ENCODE measurements at places on chromosomes 7 and 10.
A peak's percentile ranks its signal among the peaks of the same experiment; 100 is the strongest.

- DNase-seq = no peak
These were observed 4.6 kb upstream of the ARHGAP22 start for GRCh38 chr10:48609441-48609840.

DNA sequence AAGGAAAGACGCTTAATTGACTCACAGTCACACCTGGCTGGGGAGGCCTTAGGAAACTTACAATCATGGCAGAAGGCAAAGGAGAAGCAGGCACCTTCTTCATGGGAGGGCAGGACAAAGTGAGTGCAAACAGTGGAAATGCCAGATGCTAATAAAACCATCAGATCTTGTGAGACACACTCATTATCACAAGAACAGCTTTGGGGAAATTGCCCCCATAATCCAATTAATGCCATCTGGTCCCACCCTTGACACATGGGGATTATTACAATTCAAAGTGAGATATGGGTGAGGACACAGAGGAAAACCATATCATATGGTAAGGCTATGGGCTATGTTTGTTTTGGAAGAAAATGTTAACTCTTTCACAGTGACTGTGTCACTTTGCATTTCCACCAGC lies 1272.5 kb upstream of the CELF2 start:
- no peak for DNase-seq

DNA sequence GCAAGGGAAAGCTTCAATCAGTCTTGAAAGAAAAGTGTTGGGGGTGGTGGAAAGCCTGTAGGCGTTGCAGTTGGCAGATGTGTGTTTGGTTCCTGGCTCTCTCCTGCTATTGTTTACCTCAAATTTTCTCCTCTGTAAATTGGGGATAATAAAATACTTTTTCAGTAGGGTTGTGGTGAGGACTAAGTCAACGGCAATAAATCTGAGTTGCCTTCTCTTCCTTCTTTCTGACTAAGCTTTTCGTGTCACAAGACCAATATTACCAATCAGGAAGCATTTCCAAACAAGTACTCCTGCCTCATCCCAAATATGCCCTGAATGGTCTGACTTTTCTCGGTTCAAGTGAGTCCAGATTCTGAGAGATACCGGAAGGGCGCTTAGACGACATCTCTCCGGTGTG lies 54.0 kb downstream of the CREB5 start:
- DNase-seq = no peak

DNA sequence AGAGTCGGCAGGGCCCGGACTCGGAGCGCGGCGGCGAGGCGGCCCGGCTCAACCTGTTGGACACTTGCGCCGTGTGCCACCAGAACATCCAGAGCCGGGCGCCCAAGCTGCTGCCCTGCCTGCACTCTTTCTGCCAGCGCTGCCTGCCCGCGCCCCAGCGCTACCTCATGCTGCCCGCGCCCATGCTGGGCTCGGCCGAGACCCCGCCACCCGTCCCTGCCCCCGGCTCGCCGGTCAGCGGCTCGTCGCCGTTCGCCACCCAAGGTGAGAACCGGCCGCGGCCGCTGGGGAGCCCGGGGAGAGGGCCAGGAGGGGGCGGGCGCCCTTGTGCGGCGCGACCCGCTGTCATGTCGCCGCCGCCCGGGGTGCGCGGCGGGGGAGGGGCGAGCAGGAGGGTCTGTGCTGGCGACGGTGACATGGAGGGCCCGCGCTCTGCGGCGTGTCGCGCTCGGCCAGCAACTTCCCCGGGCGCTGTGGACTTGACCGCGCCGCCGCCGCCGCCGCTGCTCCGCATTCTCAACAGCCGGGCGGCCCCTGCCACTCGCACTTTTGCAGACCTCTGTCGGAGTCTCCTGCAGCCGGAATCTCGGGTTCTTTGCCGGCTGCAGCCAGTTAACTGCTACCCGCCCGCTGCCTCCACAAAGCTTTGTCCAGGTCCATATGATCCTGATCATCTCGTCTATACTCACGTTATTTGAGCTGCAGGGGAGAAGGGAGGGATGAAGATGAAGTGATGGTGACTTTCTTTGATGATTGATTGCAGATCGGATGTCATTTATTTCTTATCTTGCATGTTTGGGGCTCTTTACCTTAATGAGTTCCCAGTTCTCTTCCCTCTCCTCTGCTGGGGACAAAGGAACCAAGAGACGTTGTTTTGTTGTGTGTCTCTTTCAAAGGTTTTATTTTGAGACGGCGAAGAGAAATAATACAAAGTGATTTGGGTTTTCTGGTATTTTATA lies 869 bp downstream of the TRIM24 start:
- peak; percentile 60 for DNase-seq

DNA sequence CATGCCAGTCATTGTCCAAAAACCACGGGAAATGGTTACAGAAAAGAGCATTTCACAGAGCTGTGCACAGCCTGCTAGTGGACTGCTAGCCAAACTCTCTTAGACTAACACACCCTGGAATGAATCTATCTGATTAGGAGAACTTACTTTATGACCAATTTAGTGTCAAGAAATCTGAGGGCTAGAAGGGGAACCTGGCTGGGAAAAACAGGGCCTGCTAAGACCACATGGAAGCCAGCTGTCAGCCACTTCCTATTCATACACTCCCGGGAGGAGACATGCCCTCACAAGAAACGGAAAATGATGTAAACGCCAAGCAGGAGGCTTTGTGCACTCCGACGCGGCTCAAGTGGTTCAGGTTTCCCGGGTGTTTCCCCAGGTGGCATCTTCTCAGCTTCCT lies 54.8 kb downstream of the MPP7 start:
- no peak for DNase-seq

DNA sequence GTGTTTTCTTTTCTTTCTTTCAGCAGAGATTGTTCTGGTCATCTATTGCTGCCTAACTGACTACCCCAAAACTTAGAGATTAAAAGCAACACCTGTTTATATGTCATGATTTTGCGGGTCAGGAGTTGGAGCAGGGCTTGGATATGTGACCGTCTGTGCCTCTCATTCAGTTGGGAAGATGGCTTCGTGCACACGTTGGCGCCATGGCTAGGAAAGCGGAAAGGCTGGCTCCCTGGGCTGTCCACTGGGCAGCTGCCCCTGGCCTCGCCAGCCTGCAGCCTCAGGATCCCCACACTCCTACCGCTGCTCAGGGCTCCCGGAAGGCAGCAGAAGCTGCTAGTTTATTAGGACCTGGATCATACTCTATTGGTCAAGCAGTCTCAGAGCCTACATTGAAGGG lies 638.1 kb upstream of the FOXK1 start:
- no peak for DNase-seq

DNA sequence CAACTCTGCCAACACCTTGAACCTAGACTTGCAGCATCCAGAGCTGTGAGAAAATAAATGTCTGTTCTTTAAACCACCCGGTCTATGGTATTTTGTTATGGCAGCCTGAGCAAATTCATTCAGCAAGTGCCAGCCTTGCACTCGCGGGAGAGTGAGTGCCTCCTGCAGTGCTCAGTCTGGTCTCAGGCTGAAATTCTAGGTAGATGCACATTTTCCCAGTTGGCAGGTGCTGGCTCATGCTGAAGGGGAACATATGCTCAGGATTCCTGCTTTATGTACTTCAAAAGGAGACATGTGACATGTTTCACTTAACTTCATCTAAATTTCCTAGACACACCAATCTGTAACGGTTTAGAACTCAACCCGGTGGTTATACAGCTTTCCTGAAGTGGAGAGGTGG lies 170.8 kb downstream of the MGMT start:
- no peak for DNase-seq

GRCh38 chr7:101783381-101784181 lies 33.8 kb upstream of the CUX1 start:
- no peak for DNase-seq

DNA sequence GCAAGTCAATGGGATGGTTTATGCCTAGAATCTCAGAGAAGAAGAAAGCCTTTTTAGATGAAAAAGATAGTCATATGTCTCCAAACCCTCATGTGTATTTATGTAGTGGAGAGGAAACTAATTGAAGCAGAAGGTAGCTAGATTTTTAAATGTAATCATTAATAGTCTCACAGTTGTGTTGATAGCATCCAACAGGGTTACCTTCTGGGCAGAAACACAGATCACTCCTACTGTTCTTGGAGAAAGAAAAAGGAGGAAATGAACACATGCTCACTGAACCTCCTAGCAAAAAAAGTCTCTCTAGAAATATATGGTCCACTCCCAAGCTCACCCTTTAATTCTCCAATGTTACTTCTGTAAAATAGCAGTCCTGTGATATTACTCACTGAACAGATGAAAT lies 777.2 kb upstream of the C7orf33 start:
- no peak for DNase-seq

GRCh38 chr7:35985126-35985754 lies 167.8 kb upstream of the EEPD1 start:
- peak; percentile 64 for DNase-seq

DNA sequence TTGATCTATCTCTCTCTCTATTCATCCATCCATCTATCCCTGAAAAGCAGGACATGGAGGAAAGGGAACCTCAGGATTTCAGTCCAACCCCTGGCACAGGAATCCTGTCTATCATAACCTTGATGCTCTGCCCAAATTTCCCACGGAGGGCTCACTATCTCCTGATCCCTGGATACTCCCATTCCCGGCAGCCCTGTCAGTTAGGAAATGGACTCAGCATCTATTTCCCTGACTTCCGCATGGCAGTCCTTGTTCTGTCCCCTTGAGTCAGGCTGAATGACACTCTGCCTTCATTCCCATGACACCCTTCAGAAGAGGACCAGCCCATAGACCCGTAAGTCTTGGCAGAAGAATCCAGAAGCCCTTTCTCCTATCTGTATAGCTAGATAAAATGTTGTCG lies 77.7 kb downstream of the VWA2 start:
- no peak for DNase-seq

DNA sequence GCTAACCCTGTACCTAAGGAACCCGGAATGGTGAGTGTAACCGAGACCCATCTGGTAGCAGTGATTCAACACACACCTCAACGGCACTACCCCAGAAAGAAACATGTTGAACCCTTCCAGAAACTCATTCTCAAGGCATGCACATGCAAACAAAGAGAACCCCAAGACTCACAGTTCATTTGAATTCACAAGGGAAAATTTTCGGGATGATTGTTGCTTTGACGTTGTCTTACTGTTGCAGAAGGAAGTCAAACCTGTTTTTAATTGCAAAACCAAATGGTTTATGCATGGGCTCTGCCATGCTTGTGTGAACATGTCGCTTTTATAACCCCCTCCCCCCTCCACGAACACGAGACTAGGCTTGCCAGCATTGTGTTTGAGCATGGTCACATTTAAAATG lies 539.7 kb downstream of the GATA3 start:
- DNase-seq = no peak

DNA sequence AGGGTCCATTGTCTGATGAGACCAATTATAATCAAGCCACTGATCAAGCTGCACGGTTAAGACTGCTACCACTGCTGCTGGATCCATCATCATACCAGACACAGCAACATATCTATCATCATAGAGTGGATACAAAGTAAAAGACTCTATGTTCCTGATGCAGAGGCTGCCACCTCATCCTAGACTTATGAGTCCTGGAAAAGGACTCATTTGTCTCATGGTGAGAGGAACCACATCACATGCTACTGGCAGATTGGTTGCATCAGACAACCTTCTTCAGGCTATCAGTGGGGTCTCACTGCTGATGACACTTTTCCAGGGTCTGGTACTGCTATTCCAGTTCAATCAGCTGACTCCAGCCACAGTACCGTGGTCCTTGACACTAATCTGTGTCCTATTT lies 79.0 kb downstream of the ABI1 start:
- DNase-seq = no peak

DNA sequence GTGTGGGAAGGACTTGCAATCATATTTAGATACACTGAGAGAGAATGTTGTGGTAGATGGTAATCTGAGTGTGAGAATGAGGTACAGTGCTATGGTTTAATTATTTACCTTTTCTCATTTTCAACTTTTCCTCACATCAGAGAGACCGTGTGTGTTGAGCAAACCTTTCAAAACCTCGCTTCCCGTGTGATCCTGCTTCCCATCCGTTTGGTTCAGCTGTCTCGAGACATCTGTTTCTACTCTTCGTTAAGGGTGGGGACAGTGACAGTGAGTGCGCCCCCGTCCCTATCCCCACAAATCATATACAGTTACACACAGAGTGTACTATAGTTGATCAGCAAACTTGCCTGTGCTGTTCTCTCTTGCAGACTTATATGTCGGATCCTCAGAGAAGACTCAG lies 33.0 kb upstream of the NOBOX start:
- no peak for DNase-seq

- DNase-seq = no peak
These were observed 24.5 kb upstream of the GRB10 start for GRCh38 chr7:50807026-50807730.

DNA sequence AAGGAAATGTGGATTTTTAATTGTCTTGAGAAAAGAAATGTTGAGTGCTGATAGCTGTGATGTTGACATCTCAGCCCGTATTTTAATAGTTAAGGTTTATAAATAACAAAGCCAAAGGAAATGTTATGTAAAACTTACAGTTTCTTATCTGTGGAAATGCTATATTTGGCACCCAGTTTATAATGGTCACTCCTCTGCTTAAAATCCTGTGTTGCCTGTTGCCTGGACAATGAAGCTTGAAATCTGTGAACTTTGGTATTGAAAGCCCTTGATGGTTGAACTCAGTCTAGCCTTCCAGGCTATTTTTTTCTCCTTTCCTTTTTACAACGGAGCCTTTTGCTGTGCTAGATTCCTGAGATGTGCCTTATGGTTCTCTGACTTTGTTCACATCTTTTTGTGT lies 46.5 kb downstream of the MCU start:
- no peak for DNase-seq

DNA sequence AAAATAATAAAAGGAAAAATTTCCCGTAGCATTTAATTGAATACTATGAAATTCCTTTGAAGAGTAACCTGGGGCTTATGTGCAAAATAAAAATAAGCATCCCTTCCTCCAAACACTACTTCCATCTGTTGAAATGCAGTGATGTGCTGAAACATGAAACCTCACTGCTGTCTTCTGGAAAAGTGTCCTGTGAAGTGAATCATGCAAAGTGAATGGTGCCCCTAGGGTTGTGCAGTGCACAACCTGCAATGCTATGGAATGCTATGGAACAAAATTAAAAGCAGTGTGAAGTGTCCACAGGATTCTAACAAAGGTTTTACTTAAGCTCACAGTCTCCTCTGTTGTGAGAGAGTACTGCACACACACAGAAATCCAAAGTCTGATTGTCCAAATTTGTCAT lies 480.9 kb downstream of the ETV1 start:
- no peak for DNase-seq

DNA sequence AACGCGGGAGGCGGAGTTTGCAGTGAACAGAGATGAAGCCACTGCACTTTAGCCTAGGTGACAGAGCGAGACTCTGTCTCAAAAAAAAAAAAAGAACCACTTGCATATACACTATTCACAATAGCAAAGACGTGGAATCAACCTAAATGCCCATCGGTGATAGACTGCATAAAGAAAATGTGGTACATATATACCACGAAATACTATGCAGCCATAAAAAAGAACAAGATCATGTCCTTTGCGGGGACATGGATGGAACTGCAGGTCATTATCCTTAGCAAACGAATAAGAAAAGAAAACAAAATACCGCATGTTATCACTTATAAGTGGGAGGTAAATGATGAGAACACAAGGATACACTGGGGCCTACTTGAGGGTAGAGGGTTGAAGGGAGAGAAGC lies 39.5 kb downstream of the EGFR start:
- no peak for DNase-seq

Data from activated T-cell treated with anti-CD3 and anti-CD28 coated beads for 48 hours (primary cell).